ENCODE measurements at places on chromosomes 12 and 14.

DNA sequence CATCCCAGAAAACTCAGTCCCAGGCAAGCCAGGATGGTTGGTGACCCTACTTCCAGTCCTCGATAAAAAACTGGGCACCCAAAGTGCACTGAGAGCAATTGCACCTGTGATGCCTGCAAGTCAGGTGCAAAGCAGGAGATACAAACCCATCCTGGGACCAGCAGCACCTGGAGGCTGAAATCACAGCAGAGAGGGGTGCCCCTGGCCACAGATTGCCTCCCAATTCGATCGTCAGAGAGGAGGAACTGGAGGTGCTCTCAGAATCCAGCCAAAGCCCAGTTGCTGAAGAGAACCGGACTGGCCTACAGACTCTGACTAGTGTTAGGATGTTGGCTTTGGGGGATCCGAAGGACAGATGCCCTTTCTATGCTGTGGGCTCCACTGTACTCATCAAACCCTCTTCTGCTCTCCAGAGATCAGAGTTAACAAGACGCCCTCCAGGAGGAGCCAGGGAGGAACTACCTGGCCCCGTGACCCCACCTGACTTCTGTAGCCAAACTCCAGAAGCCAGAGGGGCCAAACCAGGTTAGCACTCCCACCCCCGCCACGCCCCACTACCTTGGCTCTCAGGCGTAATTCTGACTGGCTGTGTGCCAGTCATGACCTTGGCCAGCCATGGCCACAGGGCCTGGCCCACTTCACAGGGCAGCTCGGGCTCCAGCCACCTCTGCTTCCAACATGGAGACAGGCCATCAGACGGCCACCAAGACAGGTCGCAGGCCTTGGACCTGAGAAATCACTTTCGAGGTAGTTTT is 284.5 kb upstream of the RTL1 start:
- DNase-seq: peak; percentile 14

DNA sequence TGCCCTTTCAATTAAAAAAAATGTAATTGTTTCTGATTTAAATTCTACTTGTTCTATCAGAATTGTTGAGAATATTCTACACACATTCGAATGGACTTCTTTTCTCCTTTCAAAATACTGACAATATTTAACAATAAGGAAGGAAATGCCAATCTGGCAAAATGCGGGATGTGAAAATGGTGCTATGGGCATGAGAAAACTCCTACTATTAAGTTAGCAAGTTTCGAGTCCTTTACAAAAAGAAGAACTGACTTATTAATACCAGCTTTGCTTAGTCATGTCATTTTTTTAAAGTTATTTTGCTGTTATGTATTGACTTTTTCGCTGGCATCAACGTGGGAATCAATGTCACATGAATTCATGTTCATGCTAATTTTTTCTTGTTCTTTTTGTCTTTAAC is 31.7 kb upstream of the ARL1 start:
- DNase-seq: no peak

DNA sequence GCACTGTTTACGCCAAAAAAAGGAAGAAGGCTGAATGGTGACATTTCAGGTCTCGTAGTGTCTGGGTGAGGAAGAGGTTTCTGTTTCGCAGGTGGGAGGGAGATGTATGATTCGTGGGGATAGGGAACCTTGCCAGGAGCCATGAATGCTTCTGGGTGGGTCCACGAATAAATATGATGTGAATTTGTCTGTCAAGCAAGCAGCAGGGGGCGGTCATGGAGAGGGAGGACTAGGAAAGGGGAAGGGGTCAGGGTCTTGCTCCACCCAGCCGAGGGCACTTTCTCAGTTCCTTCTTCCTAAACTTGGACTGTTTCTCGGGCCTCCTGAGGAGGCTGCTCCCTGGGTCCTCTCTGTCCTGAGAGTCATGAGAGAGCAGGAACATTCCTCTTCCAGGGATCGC is 72.5 kb downstream of the LGMN start:
- DNase-seq: no peak

GRCh38 chr14:47261350-47261749 is 414.1 kb downstream of the MDGA2 start:
- DNase-seq: no peak

DNA sequence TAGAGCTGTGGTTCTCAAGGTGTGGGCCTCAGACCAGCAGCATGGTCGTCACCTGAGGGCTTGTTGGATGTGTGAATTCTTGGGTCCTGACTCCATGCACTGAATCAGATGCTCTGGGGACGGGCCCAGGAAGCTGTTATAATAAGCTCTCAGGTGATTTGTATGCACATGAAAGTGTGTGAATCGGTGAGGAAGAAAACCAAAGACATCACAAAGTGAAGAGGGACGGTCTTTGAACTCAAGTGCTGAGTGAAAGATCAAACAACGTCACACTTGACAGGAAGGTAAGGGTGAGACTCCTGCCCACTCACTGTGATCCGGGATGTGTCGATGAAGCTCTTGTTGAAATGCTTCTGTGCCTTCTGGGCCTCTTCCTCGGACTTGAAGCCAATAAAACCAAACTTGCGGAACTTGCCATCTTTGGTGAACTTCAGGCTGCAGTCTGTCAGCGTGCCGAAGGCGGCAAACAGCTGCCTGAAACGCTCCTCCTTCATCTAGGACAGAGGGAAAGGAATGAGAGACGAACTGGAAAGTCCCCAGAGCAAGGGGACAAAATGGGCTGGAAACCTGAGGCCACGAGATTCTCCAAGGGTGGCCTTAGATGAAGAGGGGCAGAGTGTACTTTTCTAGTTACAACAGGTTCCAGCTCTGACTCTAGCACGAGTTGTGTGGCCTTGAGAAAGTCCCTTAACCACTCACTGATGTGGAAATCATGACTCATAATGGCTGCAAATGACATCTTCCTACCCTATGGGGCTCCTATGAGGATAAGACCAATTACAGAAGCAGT is 4.0 kb downstream of the RBM19 start:
- DNase-seq: peak; percentile 72

GRCh38 chr12:6697584-6698351 is 2.8 kb downstream of the PIANP start:
- peak; percentile 63 for DNase-seq

DNA sequence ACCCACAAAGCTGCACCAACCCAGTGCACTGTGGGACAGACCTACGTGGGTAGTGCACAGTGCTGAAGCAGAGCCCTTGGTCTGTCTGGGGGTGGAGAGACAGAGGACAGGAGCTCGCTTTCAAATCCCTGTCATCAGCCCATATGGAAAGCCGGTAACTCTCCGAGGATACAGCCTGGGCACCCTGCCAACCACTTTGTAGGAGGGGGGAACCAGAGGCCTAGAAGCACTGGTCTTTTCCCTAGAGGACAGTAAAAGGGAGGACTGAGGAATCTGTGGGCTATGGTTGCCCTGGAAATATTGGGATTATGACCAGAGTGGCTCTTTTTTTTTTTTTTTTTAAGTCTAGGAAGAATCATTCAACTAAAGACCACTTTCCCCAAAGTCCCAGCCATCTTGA is 74.3 kb downstream of the MAP3K9 start:
- no peak for DNase-seq

DNA sequence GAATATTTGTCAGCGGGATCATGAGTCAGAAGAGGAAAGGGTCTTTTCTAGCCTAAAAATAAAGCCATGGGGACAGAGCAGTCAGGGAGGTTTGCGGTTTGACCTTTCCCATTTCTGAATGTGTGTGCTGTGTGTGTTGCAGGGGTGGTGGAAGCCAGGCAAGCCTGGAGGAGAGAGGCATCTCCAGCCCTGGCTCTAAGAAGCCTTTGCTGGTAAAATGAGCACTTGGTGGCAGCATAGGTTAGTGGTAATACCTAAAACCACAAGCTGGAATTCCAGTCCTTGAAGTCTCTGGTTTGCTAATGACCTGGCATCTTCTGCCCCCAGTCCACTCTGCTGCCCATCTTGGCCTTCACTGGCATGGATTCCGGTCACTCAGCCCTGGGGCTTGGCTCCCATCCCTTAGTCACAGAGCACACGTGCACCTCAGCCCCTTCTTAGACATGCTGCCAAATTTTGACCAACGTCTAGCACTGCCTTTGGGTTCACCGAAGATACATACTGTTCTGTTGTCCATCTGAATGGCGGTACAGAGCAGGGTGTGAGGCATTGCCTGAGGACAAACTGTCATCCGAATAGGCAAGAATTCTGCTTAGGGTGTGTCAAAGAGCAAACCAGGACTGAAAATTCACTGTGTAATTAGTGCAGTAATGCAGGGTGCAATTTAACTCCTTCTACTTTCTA is 52.7 kb downstream of the KCNA5 start:
- no peak for DNase-seq

- DNase-seq: no peak
These were observed 14.0 kb upstream of the NID2 start for GRCh38 chr14:52082903-52083302.

- no peak for DNase-seq
These were observed 210.8 kb downstream of the CNTN1 start for GRCh38 chr12:40903040-40903439.

- DNase-seq: no peak
These were observed 406.3 kb upstream of the DCN start for GRCh38 chr12:91588874-91589454.

- DNase-seq: peak; percentile 21
These were observed 195.6 kb upstream of the PWP1 start for GRCh38 chr12:107490010-107490409.

DNA sequence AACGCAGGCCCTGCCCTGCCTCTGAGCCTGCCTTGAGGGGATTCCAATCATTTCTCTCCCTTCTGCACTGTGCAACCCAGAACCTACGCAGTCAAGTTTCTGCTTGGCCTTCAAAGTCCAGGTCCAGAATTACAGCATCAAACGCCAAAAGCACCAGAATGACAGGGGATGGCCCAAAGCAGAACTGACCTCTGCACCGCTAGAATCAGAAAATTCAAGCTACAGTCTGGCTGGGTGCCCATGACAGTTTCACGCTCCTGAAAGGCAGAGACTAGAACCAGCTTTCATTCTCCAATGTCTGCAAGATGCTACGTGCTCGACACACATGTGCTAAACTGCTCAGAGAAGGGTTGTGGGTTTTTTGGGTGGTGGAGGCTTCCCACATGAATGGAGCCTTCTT is 4.1 kb downstream of the CLMN start:
- DNase-seq: no peak

DNA sequence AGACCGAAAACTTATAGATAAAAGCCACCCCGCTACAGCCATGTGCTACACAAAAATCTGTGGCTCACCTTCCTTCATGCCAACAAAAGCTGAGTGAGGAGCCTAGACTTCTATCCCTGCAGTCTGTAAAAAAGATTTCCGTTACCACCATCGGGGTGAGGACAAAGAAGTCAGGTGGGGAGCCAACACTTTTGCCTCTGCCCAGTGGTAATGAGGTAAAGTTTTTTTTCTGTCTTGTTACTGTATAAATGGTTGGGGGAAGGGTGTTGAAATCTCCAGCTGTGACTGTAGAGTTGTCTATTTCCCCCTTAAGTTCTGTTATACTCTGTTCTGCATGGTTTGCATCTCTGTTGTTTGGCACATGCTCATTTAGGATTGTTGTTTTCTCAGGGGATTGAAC is 707.8 kb downstream of the FLRT2 start:
- DNase-seq: no peak

GRCh38 chr14:104580961-104581360 is 1.4 kb downstream of the C14orf180 start:
- DNase-seq: no peak

DNA sequence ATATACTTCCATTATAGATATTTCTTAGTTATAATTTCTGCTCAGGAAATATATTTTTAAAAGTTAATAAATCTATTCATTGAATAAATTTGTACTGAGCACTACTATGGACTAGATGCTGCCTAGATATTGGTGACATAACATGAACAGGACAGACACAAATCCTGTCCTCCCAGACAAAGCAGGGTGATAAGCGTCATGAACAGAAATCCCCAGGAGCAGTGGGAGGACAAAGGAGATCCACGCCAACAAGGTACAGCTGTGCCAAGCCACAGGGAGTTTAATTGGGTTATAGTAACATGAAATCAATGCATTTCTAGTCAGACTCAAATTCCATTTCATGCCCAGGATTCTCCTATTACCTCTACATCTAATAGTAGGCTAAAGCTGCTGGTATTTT is 171.8 kb upstream of the CPNE8 start:
- DNase-seq: no peak

DNA sequence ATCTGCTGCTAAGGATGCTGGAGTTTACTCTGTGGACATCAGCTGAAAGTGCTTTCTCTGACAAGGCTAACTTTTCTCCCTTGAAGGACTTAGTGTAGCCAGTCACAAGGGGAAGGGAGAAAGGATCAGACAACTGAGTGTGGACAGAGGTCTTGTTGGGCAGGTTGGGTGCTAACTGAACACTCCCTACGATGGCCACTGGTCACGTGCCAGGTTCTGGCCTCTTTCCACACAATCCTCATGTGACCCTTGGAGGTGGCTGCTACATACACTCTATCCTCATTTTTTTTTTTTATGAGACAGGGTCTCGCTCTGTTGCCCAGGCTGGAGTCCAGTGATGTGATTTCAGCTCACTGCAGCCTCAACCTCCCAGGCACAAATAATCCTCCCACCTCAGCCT is 39.7 kb downstream of the FOXN4 start:
- DNase-seq: no peak

DNA sequence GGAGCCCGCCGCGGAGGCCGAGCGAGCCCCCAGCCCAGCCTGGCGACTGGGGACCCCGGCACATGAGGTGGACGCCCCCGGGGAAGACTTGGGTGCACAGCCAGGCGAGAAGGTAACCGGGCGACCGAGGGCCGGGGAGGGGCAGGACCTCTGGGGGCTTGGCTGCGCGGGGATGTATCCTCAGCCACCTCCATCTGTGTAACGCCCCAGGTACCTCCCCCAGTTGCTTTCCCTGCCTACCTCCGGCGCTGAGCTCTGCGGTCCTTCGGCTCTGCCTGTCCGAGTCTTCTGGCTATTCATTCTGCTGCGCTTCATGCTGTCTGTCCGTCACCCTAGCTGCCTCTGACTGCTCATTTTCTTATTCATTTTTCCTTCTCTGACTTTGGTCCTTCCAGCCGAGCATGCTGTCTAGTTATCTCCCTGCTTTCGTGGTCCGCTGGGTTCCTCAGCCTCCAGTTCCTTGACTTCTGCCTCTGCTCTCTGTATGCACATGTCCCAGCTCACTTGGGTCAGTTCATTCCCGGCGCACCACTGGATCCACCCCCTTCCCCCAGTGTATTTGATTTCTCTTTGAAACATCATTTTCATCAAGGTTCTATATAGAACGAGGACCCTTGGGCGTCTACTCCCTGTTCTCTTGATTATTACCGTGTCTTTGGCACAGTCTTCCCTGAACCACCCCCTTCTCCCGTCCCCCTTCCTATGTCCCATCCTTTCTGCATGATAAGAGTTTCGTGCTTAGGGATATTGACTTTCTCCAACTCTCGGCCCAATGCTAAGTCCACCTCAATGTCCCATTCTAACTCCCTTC is 612 bp downstream of the PHC1 start:
- DNase-seq: peak; percentile 81

DNA sequence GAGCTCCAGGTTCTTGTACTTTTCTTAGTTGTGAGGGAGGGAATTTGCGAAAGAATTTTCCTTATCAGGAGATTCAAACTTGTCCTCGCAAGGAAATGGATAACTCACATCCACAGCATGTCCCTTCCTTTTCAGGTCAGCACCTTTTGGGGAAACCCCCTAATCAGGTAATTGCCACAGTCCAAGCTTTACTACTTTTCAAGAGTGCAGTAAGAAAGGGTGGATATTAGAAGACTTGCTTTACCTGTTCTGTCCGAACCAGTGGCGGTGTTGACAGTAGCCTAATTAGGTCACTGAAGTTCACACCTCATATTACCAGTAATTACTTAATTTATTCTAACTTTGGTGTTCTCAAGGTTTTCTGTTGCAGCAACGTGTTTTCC is 6.7 kb upstream of the C12orf50 start:
- DNase-seq: peak; percentile 15

- no peak for DNase-seq
These were observed 195.5 kb downstream of the EGLN3 start for GRCh38 chr14:33755358-33755757.
